ENCODE measurements at places on chromosomes 5 and 9. TPM values are rescaled to one million over a fixed set of nuclear protein-coding genes. Genes with fewer than 3 reads are reported as not detected.

- no peak for DNase-seq
Observed at GRCh38 chr5:108212775-108213346, 169.0 kb downstream of the FBXL17 start.

FBXO10 gene
- total RNA-seq = 6.1 TPM

DNA sequence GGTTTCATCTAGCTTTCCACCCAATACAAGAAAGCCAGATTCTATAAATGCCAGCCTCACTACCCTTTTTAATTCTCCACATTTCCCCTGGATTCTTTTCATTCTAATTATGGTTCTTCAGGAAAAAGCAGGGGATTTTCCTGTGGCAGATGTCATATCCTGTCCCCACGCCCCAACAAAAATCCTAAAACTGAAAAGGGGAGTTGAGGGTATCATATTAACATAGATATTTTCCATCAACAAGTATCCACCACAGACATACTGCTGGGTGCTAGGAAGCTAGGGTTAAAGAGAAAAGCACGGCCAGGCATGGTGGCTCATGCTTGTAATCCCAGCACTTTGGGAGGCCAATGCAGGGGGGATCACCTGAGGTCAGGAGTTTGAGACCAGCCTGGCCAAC is 38.0 kb downstream of the CDK5RAP2 start:
- DNase-seq = no peak

GRCh38 chr9:19378647-19379046 is 1.4 kb downstream of the RPS6 start:
- no peak for DNase-seq

DNA sequence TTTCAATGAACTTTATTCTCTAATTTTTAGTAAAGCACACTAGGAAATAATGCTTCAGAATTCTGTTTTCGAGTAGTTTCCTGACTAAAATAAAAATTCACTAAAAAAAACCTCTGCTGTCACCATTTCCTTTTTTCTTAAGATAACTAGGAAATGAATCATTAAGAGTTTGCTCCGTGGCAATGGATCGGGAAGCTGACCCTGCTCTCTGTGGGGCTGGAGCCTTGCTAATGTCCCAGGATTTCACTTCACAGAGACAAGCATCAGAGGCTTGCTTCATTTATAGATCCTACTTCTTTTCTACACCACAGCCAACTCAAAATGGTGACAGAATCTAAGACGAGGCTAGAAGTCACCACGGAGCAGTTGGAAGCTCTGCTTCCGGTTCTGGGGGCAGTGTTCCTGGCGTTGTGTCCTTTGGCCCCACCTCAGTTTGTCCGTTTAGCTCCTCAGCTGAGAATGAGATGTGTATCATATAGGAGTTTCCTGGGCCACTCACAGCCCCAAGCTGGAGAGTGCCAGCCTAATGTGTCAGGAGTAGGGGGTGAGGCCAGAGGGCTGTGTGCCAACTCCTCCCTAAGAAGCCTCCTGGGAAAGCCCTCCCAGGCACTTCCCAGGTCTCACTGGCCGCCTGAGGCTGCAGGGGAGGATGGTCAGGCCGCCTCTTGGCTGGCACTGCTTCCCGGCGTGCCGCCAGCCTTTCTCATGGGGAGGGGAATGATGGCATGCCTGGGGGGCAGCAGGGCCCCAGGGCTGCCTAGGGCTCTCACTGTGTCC is 19.6 kb downstream of the TENT4A start:
- DNase-seq = peak; percentile 81

NOXA1 gene
- 2.7 TPM for total RNA-seq

DNA sequence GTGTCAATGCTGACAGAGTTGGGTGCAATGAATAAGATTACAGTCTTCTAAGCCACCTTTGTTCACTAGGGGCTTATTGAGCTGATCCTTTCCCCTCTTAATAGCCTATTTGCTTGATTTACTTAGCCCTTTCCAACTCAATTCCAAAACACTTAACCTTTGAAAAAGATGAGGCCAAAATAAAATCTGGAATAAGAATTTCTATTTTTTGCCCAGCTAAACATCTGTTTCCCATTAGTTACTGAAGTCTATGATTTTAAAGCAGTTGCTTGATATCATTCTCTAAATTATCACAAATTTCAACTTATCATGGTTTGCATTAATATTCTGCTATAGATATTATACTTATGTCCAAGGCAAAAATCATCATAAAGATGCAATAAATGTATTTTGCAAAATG is 1272.0 kb upstream of the ACO1 start:
- DNase-seq = no peak

GRCh38 chr5:12459326-12459725 is 555.1 kb upstream of the CTNND2 start:
- no peak for DNase-seq

AGXT2 gene
- not detected for total RNA-seq

DNA sequence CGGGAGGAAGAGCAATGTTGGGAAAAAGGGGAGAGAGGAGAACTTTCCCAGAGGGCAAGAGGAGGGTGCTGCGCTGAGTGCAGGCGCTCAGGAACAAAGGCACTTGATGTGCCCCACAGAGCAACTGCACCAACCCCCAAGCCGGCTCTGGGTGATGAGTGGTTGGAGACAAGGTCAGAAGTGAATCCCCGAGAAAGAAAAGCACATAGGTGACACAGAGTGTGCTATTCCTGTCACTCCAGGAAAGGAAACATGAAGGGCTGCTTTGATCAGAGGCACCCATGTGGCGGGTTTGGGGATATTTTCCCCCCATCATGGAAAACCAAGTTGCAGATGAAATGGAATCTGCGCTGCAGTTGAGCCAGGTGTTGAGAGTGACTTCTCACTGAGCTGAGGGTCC is 20.7 kb upstream of the SLC25A48 start:
- peak; percentile 42 for DNase-seq

DNA sequence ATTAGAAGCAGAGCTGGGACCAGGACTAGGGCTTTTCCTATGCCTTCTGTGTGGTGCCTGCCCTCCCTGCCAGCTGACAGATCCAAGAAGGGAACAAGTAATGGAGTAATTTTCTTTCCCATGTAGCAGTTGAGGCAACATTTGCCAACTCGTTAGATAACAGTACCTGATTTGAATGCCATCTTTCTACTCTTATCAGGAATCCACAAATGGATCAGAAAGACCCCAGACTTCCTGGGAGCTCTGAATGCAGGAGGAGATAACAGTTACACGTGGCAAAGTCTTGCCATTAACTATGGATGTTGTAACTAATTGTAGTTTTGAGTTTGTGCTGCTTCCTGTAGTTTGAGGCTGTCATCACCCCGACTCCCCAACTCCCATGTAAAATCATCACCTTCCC is 39.2 kb downstream of the RCL1 start:
- no peak for DNase-seq
